ENCODE measurements at places on chromosomes 5 and 9.

DNA sequence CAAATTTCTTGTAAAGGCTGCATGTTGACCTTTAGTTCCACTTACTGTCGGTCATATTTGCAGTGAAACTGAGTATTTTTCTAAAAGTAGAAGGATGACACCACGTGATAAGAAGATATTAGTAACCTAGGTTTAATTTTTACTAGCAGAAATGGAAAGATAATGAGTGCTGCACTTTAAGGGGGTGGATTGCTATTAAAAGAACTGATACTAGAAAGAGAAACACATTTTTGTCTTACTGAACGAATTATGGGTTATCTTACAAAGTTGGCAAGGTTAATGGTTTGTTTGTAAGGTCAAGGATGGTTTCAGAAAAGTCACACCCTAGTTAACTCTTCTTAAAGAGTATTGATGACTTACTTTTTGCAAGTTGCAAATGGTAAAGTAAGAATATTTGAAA, 2.4 kb downstream of the MACIR start:
- no peak for DNase-seq

DNA sequence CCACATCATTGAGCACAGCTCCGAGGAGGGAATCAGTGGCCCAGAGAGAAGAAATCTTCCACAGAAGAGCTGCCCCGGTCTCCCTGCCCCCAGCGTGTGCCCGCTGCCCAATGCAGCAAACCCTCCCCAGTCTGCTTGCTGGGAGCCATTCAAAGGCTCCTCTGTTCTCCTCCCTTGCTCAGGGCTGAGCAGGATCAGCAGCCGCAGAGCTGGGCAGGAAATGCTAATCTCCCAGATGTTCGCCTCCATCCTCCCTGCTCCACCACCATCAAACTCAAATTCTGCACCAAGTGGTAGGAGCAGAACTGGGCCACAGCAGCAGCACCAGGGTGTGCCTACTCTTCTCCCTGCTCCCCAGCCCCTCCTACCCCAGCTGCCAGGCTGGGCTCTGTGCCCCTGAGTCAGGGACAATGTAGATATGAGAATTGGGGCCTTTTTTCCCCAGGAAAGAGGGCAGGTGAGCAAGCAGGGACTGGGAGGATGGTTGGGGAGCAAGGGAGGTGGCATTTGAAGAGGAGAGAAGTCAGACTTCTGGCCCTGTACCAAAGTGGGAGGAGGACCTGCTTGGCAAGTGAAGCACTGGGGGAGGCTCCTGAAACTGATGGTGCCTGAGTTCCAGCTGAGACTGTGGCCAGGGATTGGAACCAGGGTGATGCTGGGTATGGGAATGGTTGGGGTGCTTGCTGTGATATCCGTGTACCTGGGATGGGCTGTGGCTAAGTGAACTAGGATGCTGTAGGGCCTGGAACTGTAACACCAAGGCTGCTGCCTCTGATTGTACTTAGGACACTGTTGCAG, 1.9 kb upstream of the PCDH1 start:
- DNase-seq, result no peak

- no peak for DNase-seq
Observed at GRCh38 chr5:113776832-113777525, 263.5 kb downstream of the YTHDC2 start.

GRCh38 chr5:41095324-41096101, 24.4 kb upstream of the MROH2B start:
- no peak for DNase-seq

- no peak for DNase-seq
Observed at GRCh38 chr5:137134920-137135532, 364.1 kb downstream of the SPOCK1 start.

DNA sequence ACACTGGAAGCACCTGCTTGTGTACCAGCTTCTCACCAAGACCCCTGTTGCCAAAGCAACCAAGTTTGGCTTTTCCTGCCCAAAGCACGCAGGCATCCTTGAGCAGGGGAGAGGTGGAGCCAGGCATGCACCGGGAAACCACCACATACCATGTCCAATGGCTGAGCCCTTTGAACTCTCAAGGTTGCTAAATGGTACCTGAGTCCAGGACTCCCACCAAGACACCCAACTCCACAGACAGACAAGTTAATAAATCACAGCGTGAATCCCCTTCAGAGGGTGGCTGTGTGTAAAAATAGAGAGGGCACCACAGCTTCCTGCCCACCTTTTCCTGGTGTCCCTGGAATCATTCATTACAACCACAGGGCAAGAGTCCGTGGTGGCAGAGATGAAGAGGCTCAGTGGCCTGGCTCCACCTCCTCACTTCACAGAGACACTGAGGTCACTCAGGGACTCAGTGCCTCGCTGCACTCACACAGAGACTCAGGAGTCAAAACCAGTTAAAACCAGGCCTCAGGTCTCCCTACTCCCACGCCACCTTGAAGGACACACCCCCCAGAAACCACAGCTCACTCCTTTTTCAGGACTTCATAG, 143.7 kb downstream of the C5orf15 start:
- no peak for DNase-seq

DNA sequence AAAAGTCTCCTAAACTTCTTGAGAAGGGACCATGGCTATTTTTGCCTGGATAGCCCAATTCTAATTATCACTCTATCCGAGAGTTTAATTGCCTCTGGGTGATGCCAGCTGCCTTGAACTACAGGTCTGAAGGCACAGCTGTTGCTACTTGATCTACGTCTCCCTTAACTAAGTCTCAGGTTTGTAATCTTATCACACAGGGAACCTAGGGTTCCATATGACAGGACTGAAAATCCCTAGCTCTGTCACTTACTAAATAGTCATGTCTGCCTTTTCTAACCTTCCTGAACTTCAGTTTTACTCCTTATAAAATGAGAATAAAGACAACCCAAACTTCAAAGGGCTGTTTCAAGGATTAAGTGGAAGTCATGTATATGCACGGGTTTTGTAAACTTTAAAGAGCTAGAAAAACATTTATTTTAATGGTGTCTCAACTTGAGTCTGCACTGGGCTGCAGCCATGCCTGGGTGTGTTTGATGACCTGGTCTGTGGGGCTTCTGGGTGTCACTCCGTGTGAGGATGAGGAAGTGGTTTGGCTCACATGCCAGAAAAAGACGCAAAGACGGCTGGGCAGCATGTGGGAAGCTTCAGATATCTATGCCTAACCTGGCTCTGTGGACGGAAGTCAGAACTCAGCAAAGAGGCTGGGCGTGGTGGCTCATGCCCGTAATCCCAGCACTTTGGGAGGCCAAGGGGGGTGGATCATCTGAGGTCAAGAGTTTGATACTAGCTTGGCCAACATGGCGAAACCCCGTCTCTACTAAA, 129.3 kb upstream of the SLC44A1 start:
- no peak for DNase-seq

DNA sequence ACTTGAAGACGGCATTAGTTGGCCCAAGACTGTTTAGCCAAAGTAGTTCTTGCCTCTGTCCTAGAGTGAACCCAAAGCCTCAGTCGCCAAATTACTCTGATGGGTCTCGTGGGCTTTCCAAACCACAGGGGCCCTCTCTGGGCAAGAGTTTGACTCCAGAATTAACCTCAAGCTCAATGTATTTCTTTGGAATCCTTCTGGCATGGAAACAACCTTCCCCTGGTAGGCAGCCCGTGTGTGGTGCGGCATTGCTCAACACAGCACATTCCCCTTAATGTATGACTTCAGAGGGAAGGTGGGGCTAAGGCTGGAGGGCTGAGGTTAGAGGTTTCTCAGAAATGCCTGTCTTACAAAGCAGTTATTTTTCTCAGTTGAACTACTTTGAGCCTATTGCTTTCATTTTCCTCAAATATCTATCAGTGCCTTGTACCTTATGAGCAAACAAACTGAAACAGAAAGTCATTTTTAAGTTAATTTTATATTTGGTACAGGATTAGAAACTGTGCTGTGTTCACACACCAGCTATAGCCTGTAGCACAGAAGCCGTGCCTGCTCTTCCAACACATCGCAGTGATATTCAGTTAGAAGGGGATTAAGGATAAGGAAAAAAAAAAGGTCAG, 123.9 kb upstream of the HAPLN1 start:
- no peak for DNase-seq

GRCh38 chr9:120481248-120481647, 98.7 kb downstream of the CDK5RAP2 start:
- DNase-seq, result no peak

DNA sequence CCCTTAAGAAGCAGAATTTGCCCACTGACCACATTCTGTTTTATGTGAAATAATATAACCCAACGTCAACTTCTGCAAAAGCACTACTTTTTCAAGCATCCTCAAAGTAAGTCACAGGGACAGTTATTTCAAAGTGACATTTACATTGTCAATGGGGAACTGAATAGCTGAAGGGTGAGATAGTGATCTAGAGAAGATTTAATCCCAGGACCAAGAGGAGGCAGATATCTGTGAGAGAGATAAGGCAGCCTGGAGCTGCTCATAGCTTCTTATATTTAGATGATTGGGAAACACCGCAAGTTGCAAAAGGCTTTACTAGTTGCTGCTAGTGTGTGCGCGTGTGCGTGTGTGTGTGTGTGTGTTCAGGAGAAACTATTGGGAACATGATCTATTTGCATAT, 210.4 kb upstream of the RFX3 start:
- DNase-seq, result no peak

- DNase-seq, result no peak
Observed at GRCh38 chr9:28720746-28721145, 1147.5 kb upstream of the C9orf72 start.

GRCh38 chr9:133187561-133188005, 21.5 kb downstream of the OBP2B start:
- DNase-seq, result no peak

GRCh38 chr9:136562746-136563495, 17.1 kb upstream of the NOTCH1 start:
- DNase-seq, result no peak

GRCh38 chr5:138610918-138611677, 35.9 kb upstream of the HSPA9 start:
- no peak for DNase-seq

- DNase-seq, result no peak
Observed at GRCh38 chr5:76622076-76622475, 1.1 kb downstream of the F2RL2 start.

DNA sequence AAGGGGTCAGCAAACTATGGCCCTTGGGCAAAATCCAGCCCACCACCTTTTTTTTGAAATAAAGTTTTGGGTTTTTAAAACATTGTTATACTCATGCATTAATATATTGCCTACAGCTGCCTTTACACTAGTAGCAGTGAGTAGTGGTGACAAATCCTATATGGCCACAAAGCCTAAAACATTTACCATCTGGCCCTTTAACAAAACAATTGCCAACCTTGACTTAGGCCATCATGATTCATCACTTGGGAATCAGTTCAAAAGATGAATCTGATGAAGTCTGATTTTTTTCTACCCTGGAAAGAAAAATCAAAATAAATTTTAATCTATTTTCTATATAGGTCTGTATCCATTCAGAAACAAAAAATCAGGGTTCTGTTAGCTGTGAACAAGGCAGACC, 484.9 kb downstream of the BNC2 start:
- DNase-seq, result no peak

- DNase-seq, result no peak
Observed at GRCh38 chr5:34687269-34688011, 31.3 kb downstream of the RAI14 start.

DNA sequence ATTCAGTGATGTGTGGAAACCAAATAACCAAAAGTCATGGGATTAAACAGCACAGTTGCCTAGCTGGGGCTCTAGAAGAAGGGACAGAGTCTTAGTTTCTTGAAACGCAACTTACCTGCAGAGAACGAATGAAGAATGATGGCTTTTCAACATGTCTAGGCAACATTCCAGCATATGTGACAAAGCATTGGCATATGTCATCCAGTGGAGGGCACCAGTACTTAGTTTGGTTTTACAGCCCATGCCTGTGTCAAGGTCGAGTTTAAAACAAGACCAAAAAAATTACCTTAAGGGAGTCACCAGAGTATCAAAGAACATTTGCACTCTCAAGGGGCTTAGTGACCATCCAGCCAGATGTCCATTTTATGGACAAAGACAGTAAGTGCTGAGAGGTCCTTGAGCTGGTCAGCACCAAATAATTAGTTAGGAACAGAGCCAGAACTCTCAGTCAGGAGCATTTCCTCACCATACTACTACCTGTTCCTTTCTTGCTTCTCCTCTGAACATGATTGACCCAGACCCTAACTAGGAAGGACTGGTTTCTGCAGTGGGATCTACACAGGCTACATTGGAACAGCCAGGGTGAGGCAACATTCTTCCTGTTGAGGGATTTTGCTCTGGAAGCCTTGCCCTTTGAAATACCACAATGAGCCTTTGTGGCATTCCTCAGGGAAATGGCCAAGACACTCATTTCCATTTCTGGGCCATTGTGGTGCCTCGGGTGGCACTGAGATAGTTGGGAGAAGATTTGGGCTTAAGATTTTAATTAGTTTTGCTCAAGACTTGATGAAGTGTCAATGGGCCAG, 75.4 kb upstream of the ANKH start:
- DNase-seq, result no peak

GRCh38 chr5:42520203-42520602, 97.0 kb downstream of the GHR start:
- no peak for DNase-seq

- no peak for DNase-seq
Observed at GRCh38 chr9:108017671-108018070, 528.1 kb upstream of the KLF4 start.

GRCh38 chr5:129107637-129108036, 13.1 kb downstream of the ISOC1 start:
- DNase-seq, result no peak

- DNase-seq, result peak; percentile 31
Observed at GRCh38 chr5:151115272-151115905, 34.6 kb upstream of the TNIP1 start.

DNA sequence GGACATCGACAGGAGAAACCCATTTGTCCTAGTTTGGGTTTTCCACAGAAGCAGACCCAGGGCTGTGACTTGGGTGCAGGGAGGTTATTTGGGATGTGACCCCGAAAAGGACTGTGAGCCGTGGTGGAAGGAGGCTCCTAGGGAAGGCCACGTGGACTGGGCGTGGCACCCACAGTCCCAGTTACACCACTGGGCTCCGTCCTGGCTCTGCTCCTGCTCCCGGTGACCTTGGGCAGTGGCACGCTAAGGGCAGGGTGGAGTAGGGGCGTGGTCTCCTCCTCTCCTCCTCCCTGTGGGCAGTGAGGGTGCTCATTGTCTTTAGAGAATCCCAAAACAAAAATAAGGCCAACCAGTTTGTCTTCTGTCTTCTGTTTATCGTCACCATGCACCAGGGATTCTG, 190.1 kb downstream of the GADD45G start:
- no peak for DNase-seq

DNA sequence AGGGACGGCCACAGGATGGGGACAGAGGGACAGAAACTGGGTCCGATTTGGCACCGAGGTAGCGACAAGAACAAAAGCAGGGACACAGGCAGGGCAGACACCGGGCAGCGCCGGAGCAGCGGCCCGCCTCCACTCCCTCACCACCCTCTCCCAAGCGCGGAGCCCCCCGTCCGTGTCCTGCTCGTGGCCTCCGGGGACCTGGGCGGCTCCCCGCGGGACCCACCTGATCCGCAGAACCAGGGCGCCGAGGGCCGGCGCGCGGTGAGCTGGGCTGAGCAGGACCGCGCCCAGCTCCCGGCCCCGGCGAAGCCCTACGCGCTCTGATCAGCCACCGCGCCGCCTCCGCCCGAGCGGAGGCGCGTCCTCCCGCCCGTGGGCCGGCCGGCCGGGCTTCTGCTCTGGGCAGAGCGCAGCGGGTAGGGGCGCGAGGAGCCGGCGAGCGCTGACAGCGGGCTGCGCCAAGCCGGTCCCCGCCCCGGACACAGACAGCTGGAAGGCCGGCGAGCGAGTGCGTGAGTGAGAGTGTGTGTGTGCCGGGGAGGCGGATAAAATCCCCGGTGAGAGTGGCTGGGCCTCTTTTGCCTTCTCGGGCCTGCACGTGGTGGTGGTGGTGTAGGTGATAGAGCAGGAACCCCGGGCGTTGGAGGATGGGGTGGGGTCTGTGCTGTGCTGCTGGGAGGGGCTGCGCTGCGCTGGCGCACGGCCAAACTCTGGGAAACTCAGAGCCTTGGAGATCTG, at the start of gene GGTA1:
Gene GGTA1, minus strand, starts transcription at position 418 of the 738 bp plus-strand sequence. CDS start 31,922 bp downstream, outside the sequence.
- DNase-seq, result no peak
